Activated CD8-positive, alpha-beta memory T cell treated with anti-CD3 and anti-CD28 coated beads for 1 hour (primary cell): ENCODE measurements at places on chromosomes 6 and 20.

GRCh38 chr20:39268981-39269461, 306.9 kb downstream of the DHX35 start:
- DNase-seq: peak; percentile 3

- DNase-seq: no peak
Measured at GRCh38 chr20:54179946-54180345, 6.2 kb upstream of the CYP24A1 start.

DNA sequence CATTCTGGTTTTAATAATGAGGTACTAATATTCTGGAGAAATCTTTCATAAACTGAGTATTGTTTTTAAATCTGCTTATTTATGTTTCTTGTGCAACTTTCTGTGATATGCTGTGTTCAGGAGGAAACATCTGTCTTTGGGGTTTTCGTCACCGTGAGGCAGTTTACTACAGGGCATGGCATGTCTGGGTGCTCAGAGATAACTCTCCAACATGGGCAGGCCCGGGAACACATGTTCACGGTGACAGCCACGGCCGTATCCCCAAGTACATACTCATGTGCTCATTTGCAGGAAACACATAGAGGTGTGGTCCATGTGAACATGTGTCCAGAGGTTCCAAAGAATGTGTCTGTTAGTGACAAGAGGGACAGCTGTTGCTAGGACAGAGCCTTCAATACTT, 62.1 kb upstream of the CNKSR3 start:
- no peak for DNase-seq

DNA sequence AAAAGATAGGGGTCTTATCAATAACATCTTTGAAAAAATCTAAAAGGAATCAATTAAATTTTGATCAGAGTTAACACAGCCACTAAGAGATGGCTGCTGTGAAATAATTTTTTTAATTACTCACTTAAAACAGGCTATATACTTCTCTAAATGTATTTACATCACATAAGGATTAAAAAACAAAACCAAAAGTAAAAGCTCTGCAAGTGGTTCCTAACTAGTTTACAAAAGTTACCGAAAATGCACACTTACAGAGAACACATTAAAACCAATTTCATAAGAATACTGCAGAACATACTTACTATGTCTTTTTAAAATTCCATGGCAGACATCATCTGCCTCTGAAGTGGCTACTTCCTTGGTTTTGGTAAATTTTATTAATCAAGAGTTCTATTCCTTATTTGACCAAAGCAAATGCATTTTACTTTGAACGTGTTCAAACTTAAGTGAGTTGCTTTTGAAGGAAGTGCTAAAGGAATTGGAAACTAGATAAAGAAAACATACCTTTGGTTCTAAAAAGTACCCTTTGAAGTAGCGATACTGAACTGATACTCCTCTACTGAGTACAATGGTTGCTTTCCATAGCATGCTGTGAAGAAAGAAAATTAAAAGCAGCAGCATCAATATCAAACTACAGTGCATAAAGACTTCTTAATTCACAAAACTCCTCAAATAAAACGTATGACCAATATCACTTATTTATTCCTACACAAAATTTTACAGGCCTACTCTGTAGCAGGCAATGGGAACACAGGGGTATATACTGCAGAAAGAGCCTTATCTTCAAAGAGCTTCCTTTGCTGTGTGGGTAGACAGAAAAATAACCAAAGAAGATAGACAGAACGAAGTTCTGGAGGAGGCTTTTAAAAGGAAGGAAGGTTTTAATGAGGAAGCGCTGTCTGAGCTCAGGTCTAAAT, 157.1 kb upstream of the SHLD1 start:
- no peak for DNase-seq

DNA sequence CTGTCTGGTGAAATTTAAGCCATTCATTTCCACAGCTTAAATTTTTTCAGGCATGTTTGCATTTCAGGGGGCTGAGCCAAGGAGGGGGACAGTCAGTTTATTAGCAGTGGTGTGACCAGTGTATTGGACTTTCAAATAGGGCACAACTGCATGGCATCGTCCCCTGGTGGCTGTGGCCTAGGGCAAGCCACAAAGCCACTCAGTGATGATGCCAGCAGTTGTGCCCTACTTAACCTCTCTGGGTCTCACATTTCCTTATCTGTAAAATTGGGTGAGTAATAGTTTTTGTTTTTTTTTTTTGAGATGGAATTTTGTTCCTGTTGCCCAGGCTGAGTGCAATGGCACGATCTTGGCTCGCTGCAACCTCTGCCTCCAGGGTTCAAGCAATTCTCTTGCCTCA, 48.0 kb downstream of the CDC5L start:
- no peak for DNase-seq

GRCh38 chr20:55269913-55270312, 735.4 kb downstream of the CBLN4 start:
- DNase-seq: no peak

- DNase-seq: no peak
Measured at GRCh38 chr6:53527249-53527765, 17.6 kb downstream of the GCLC start.

- DNase-seq: no peak
Measured at GRCh38 chr6:129534926-129535325, 175.1 kb downstream of the ARHGAP18 start.
